ENCODE measurements at places on chromosomes 4 and X.

DNA sequence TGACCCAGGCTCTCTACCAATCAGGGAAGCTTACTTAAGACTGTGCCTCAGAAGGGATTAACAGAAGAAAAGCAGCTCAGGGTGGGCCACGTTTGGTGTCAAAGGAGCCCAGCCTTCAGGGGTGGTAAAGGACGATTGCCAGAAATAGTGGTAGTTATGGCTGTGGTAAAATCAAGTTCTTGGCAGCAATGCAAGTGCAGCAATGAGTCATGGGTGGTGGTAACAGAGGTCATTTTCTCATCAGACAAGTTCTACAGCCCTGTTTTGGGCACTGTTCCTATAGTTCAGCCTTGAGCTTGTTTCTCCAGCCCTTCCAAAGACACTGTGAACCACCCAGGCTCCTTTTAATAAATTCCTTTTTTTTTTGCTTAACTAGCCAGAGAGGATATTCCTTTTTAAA is 120.3 kb downstream of the EFHC2 start:
- peak; percentile 78 for DNase-seq

GRCh38 chr4:184688447-184688846 is 38.9 kb downstream of the PRIMPOL start:
- peak; percentile 95 for DNase-seq

GRCh38 chr4:127843704-127844600 is 36.7 kb upstream of the PLK4 start:
- no peak for DNase-seq

- peak; percentile 79 for DNase-seq
These were observed 94.7 kb upstream of the NAP1L5 start for GRCh38 chr4:88792268-88792781.

- no peak for DNase-seq
These were observed 23.2 kb downstream of the BBS12 start for GRCh38 chr4:122755675-122756074.

DNA sequence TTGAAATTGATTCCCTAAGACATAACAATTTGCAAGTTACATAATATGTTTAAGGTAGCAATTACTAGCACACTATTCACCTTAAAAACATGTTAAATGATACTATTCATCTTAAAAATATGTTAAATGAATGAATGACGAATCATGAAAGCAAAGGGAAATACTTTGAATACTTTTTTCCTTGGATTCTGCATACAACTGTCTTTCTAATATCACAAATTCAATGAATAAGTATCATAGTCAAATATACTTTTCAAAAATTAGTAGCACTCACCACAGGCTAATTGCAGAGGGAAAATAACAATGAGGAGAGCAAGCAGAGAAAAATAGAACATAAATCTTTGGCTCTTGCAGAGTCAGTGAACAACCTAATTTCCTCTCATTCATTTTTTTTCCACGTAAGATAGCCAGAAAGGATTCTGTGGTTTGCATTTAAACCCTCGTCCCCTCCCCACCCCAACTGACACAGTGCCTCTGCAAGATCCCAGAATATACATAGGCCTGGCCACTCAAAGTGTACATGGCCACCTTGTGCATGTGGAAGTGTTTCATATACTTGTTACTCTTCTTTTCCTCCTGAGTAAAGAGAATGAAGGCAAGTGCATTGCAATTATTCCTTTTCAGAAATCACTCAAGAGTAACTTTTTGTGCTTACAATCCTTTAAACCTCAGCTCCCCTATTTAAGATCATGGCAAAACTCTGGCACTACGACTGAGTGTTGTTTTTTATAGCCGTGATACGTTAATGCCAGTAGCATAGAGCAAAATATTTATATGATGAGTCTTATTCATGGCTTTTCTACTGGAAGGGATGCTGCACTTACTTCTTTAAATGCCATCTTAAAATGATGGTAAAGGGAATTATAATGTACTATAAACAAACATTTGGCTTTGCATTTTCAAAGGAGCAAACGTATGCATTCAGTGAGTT is 236.4 kb downstream of the PDGFC start:
- DNase-seq = peak; percentile 60

GRCh38 chr4:156537286-156537685 is 434.3 kb downstream of the PDGFC start:
- no peak for DNase-seq

DNA sequence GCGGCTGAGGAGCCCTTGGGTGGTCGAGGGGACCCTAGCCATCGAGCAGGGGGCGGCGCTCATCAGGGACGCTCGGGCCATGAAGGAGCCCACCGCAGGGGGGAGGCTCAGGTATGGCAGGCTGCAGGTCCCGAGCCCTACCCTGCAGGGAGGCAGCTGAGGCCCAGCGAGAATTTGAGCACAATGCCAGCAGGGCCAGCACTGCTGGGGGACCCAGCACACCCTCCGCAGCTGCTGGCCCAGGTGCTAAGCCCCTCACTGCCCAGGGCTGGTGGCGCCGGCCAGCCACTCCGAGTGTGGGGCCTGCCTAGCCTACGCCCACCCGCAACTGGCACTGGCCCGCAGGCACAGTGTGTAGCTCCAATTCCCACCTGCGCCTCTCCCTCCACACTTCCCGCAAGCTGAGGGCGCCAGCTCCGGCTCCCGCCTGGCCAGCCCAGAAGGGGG is 325.4 kb upstream of the FRG1 start:
- no peak for DNase-seq

- no peak for DNase-seq
These were observed 32.9 kb upstream of the DCX start for GRCh38 chrX:111444881-111445280.

DNA sequence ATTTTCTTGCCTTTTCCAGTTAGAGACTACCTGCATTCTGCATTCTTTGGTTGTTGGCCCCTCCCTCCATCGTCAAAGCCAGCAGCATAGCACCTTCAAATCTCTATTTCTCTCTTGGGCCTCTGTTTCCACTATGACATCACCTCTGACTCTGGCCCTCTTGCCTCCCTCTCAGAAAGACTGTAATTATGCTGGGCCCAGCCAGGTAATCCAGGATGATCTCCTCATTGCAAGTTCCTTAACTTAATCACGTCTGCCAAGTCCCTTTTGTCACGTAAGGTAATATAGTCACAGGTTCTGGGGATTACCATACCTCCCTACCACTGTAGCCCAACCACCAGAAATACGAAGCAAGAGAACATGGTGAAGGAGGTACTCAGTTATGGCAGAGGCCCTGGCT is 39.3 kb upstream of the NYX start:
- DNase-seq = no peak

DNA sequence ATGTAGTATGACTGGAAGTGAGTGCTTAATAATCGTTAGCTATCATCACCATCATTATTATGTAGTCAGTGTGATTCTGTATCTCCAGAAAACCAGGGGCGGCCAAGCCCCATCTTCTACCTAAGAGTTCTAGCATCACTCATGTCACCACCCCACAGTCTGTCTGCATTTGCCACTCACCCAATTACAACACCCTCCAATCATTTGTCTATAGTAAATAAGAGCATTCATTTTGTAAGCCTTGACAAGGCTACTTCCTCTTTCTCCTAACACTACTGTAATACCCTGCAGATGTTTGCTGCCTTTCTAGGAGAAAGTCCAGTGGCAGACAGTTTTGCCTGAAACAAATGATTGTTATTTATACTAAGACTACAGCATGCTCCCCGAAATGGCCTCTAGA is 15.8 kb upstream of the IL21 start:
- DNase-seq = no peak

DNA sequence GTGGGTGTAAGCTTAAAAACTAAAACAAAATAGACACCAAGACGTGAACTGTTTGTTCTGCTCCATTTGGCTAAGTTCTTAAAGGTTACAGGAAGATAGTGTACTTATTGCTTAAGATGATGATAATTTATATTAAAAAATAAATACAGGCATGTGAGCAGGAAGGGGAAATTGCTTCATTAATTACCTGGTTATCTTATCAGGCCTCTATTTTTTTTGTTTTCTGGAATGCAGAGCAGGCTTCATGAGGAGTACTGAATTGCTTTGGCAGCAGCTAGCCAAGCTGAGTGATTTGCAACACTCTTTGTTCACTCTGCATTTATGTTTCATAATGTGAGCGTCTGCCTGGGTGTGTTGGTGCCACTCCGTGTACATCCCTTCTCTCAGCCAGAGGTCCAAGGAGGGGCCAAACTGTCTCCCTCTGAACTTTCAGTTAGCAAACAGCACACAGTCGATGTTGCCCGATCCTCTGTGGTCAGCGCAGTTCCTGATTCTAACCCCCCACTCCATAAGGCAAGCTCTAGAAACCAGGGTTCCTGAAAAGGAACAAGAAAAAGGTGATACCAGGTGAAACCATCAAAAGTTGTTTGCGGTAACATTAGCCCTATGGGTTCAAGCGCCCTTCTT is 348.2 kb downstream of the SPRY1 start:
- peak; percentile 3 for DNase-seq

DNA sequence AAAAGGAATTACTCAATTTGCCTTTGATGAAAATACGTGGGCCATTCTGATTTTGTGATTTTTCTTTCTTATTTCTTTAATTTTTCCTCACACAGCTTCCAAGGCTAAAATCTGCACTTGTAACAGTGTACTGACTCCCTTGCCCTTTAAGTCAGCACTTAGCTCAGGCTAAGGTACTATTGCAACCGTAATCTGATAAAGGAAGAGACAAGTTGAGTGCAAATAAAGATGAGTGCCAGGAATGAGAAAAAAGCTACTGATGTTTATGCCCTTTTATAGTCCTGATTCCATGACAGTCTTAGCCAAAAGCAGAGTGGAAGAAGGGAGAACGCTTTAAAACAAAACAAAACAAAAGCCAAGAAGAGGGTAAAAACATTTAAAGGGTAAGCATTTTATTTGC is 6.0 kb downstream of the DMD start:
- DNase-seq = no peak

- no peak for DNase-seq
These were observed 77.3 kb upstream of the FGF13 start for GRCh38 chrX:138788771-138789170.

DNA sequence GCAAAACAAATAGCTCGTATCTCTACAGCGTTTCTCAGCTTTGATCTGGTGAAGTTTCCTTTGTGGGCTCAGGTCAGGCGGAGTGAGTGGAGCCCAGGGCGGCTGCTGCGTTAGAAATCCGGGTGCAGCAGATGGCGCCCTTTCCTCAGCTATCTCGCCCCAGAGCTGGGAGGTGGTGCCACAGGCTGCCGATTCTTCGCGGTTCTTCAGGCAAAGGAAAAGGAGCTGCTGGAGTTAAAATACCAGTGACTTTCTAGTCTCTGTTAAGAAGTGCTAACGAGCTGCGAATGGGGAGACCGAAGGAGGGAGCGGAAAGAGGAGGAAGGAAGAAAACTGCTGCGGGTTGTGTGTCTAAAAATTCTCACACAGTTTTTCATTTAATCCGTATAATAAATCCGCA is 114.6 kb downstream of the CPE start:
- DNase-seq = peak; percentile 67

GRCh38 chr4:72326692-72327632 is 242.1 kb downstream of the ADAMTS3 start:
- peak; percentile 61 for DNase-seq

GRCh38 chr4:42151568-42152506 is 618 bp downstream of the BEND4 start:
- DNase-seq = no peak

DNA sequence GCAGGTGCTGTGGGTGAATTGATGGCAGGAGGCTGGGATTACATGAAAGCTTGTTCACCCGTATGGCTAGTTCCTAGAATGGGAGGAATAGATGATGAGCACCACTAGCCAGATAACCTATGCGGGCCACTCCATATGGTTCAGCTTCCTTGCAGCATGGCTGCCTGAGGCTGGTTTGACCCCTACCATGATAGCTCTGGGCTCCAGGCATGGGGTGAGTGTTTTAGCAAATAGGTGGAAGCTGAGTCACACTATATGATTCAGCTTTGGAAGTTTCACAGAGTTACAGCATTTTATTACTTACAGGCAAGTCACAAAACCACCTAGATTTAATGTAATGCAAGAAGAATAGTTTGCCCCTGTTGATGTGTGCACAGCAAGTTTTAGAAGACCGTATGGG is 603.2 kb downstream of the STIM2 start:
- peak; percentile 84 for DNase-seq

- no peak for DNase-seq
These were observed 466.1 kb downstream of the IQCM start for GRCh38 chr4:149349541-149349940.

GRCh38 chr4:106114270-106114669 is 201.7 kb downstream of the TBCK start:
- no peak for DNase-seq

DNA sequence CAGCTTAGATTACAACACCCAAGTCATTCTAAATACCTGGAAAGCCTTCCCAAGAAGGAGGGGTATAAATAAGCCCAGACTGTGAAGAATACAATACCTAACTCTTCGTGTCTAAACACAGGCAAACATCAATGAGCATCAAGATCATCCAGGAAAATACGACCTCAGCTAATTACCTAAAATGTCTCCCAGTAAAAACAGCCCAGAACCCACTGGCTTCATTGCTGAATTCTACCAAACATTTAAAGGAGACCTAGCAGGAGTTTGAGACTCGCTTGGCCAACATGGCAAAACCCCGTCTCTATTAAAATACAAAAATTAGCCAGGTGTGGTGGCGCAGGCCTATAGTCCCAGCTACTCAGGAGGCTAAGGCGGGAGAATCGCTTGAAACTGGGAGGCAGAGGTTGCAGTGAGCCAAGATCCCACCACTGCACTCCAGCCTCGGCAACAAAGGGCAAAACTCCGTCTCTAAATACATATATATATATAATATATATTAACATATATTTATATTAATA is 19.1 kb upstream of the HSFX4 start:
- no peak for DNase-seq

DNA sequence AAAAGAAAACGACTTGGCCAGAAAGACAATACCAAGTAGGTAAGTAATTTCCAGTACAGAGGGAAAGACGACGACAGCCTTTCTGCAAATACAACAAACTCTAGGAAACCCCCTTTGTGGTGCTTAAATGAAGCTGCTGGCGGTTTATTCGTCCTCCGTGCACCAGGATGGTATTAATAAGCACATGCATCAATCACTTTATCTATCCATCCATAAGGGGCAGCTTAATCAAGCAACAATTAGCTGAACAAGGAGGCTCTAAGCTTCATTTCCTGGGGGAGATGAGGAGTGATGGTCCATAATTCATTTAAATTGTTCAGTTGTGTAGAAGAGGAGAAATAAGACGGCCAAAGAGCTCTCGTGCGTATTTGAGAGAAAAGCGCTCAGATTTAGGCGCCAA is 26.2 kb downstream of the IRF2 start:
- DNase-seq = peak; percentile 12

DNA sequence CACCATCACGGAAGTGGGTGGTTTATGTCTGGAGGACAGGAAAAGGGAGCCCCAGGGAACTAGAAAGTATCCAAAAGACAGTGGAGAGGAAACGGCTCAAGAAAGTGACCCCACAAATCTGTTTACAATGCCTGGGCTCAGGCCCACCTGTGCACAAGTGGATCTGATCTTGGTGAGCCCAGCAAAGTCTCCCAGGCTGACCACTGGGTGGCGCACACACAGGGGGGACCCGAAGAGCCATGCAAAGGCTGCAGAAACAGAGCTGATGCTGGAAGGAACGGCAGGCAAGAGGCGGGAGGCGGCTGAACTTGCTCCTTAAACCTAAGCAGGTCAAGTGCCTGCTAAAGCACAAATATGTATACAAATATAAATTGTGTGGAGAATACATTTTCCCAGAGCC is 9.6 kb downstream of the HAUS7 start:
- peak; percentile 45 for DNase-seq

GRCh38 chrX:72141372-72142004 is 9.8 kb upstream of the RTL5 start:
- no peak for DNase-seq

Data from astrocyte of the spinal cord (primary cell).